Hippocampal formation (tissue), 2 donors: ENCODE measurements at places on chromosomes 1 and 21.

- DNase-seq, result no peak
These were observed 68.7 kb downstream of the ALPL start for GRCh38 chr1:21577933-21578332.

GRCh38 chr1:17873007-17873675, 118.0 kb downstream of the ACTL8 start:
- DNase-seq, result no peak

DNA sequence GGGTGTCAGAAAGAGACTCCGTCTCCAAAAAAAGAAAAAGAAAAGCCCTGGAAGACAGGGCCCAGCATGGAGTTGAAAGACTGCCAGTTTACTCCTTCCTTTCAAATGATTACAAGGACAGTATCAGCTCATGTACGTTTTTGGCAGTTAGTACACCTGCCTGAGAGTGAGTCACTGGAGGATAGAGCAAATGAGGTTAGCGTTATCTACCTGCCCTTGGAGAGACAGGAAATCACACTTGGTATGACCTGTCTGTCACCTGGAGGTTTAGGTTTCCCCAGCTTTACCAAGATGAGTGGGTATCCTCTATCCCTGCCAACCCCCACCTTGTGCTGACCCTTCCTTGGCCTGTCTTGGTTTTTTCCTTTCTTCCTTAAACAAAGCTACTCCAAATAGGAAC, 96.8 kb upstream of the BMP8A start:
- DNase-seq, result no peak

DNA sequence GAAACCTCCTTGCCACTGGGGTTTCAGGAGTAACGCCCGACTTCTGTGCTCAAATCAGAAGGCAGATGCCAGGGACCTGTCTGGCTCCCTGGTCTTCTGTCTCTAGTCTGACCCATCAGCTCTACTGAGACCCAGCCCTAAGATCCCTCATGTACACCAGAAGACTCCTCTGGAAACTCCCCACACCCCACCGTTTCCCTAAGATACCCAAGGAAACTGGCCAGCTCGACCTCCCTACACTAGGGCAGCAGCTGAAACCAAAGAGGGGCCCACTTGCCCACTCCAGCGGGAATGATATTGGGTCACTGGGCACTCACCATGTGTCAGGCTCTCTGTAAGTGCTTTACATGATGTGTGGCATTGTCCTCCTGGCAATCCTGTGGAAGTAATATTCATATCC, 469 bp upstream of the S100A16 start:
- no peak for DNase-seq

DNA sequence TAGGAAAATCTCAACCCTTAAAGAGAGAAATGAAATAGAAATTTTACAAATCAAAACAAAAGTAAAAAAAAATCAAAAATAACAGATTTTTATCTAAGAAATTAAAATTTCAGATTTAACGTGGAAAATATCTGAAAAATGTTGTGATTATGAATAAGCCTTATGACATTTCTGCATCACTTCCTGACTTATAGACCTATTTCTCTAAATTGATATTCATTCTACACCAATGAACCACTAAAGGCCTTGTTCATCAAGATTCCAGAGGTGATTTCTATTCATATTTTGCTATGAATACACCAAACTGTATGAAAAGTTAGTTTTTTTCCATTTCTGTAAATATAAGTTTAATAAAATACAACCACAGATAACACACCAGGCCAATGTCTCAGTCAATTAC, 261.5 kb downstream of the SMYD3 start:
- DNase-seq, result no peak

DNA sequence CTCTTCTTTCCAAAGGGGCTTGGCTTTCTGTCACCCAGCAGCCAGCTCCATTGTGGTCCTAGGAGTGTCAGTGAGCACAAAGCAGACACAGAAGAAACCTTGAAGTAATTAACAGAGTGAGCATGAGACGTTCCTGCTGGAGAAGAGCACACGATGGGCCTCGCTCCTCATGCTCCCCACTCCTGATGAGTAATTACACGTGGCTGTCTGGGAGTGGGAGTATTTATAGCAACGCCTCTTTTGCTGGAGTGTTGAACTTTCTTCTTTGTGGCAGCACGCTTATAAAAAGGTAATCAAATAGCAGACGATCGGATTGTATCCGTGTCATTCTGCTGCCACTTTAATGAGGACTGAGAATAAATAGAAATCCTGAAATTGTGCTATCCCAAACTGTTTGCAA, 185.8 kb downstream of the CAMTA1 start:
- no peak for DNase-seq

DNA sequence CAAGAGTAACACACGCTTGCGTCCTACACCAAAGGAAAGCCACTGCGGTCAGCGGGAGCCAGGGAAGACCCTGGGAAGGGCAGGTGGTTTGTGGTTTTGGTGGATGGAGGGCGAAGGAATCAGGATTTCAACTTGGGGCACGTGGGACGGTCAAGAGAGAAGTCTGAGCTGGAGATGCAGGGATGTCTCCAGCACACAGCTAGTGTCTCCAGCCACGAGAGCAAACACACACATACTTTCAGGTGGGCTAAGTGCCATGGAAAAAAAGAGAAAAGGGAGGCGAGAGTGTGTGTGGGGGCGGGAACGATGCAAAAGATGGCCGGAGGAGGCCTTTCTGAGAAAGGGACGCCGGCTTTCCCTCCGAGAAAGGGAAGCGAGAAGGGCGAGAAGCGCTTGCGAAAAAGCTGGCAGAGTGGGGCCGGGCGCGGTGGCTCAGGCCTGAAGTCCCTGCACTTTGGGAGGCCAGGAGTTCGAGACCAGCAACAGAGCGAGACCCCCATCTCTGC, 1.4 kb upstream of the SRRM1 start:
- no peak for DNase-seq

- DNase-seq, result no peak
These were observed 207.9 kb upstream of the LYPLAL1 start for GRCh38 chr1:218965821-218966220.
